ENCODE measurements at places on chromosomes 2 and 18. TPM values are rescaled to one million over a fixed set of nuclear protein-coding genes. Genes with fewer than 3 reads are reported as not detected.
A peak's percentile ranks its signal among the peaks of the same experiment; 100 is the strongest.

GALR1 gene
- not detected for polyA plus RNA-seq

PRKAG3 gene
- not detected for polyA plus RNA-seq

LIMS1 gene
- polyA plus RNA-seq, result 108 TPM

ANKAR gene
- 2.1 TPM for polyA plus RNA-seq

POTEC gene
- not detected for polyA plus RNA-seq

REG1B gene
- polyA plus RNA-seq, result not detected

SLC9A4 gene
- not detected for polyA plus RNA-seq

- DNase-seq, result no peak
Measured at GRCh38 chr2:34241905-34242762, 643.0 kb upstream of the FAM98A start.

GRCh38 chr18:42545825-42546224 lies 569.7 kb downstream of the RIT2 start:
- peak; percentile 23 for DNase-seq

DNA sequence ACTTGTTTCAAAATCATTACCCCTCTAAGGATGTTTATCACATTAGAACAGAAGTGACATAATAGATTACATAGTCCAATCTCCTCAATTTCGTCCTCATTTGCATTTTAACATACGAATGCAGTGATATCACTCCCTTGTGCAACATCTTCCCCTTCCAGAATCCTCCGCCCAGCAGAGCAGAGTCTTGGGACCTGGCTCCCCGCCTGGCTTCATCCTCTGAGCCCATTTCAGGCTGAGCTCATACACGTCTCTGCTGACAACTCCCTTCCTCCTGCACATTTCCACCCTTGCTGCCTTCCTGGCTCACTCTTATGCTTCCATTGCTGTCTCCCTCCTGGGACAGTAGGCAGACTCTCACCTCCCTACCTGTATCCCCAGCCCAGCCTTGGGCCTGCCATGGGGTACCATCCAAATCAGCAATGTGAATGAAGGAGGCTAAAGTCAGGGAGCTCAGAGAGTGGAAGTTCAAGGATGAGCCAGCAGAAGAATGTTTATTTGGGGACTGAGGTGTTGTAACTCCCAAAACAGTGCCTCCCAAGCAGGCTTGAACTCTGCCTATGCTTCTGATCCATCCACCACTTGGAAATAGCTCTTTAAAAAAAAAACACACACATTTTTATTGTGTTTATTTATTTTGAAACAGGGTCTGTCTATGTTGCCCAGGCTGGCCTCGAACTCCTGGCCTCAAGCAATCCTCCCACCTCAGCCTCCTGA lies 165.2 kb downstream of the TMEM200C start:
- DNase-seq, result no peak

GRCh38 chr2:23593752-23594459 lies 208.9 kb downstream of the KLHL29 start:
- DNase-seq, result no peak

GRCh38 chr2:10431797-10432196 lies 16.3 kb downstream of the ODC1 start:
- DNase-seq, result no peak

GRCh38 chr2:64692401-64692800 lies 38.7 kb upstream of the SERTAD2 start:
- peak; percentile 94 for DNase-seq

DNA sequence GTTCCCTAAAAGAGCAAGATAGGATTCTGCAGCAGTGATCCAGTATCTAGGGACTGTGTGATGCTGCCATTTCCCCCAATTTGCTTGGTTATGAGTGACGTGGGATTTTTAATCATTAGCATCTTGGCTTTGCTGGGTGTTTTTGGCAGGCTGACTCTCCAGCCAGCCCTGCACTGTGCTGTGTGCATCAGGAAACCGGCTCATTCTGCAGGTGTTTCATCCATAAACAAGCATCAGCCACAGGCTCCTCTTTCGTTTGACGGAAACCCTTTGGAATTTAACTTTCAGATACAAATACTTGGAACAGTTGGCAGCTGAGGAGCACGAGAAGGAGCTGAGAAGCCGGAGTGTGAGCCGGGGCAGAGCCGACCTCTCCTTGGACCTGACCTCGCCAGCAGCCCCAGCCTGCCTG lies 135.9 kb downstream of the TPGS2 start:
- DNase-seq, result peak; percentile 3

- DNase-seq, result peak; percentile 53
Measured at GRCh38 chr2:176553685-176554100, 284.5 kb downstream of the MTX2 start.

DNA sequence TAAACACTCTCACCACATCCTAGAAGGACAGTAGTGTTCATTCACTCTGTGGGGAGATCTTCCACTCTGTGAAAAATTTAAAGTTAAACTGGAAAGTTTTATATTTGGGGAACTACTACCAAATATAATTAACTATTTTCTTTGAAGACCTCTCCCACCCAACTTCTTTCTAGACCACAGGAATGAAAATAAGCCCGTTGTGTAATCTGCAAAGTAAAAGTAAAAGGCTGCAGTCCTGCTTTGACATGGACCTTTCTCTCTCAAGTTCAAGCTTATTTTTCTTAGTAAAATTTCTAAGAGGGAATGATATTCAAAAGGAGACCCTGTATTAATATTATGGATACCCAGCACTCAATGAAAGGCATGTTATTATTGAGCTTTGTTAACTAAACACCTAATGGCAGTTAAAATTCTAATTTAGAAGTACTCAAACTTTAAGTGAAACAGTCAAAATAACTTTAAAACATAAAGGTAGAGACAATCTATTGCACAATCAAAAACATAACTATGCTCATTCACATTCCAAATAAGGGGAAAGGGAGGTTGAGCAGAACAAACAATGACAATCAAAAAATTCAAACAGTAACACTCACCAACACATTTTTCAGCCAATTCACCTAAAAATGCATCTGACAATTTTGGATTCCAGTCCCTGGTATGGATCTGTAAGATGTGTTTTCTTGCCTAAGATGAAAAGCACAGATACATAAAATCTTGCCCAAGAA lies 98.5 kb downstream of the ATAD2B start:
- DNase-seq, result peak; percentile 35

GRCh38 chr2:236574000-236574399 lies 4.4 kb downstream of the ACKR3 start:
- no peak for DNase-seq

DNA sequence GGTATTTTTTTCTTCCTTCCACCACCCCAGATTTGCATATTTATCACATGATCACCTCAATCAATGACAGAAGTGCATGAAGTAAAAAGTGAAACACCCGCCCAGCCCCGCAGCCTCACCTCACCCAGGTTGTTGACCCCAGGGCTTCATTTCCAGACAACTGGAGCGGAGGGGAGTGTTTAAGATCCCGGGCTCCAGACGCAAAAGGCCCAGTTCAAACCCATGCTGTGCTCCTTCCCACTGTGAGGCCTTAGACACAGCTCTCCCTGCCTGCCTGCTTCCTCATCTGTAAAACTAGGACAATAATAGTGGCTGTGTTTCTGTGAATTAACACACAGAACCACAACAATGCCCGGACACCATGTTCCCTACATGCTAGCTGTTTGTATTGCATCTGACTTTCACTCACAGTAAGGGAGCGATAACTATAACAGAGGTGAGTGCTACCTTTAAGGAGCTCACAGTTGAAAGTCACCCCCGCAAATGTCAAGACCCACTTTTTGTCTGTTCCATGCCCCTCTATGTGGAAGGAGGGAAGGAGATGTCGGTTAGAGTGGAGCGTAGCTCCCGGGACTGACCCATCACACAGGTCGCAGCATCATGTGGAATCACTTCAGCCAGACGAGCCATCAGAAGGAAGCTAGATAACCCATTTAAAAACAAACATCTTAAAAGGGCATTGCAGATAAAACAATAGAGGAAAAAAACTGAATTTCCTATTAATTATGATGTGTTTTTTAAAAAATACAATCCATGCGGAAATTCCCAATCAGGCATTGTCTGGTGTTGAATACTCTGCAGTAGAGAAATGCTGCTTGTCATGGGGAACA lies 77.5 kb upstream of the DAPL1 start:
- DNase-seq, result no peak

GRCh38 chr2:146209842-146210275 lies 1635.0 kb upstream of the ACVR2A start:
- DNase-seq, result no peak

DNA sequence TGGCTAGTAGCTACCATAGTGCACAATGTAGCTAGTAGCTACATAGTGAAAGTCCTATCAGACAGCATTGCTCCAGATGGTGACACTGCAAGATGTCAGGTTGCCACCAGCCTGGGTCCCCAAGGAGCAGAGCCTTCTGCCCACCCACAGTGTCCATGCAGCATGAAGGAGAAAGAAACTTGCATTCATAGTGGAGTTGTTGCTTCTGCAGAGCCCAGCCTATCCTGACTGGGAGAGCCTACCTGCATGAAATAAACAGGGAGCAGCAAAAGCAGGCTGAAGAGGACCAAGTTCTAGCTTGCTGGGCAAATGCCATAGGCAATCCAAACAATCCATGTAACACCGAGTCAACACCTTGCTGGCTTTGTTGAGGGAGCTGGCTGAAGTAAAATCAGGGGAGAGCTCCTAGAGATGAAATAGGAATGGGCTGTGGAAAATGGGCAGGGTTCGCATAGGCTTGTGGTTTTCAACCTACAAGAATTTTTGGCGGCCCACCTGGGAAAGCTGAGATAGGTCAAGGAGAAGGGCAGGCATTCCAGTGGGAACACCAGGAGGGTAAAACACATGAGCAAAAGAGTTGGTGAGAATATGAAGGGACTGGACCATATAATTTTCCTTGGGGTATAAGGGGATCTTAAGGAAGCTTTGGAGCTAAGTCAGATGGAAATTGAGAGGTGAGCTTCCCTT lies 195.8 kb downstream of the CYP26B1 start:
- no peak for DNase-seq

All from fibroblast of lung (primary cell).